Naive B cell (primary cell): ENCODE measurements at places on chromosomes 11 and 22.

DNA sequence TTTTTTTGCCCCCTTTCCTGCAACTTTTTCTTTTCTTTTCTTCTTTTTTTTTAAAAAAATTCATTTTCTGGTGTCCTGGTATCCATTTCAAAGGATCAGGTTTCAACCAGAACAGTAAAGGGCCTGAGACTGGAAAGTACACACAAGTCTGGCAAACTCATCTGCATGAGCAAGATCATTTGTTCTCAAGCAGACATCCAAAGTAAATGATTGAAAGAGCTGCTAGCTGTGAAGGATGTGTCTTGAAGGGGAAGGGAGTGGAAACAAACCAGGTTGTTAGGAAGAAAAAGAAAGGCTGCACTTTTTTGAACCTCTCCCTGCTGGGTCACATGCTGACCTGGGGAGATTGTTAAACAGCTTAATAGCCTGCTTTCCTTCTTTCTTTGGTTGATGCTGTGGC is 5.3 kb downstream of the YAP1 start:
- no peak for DNase-seq

DNA sequence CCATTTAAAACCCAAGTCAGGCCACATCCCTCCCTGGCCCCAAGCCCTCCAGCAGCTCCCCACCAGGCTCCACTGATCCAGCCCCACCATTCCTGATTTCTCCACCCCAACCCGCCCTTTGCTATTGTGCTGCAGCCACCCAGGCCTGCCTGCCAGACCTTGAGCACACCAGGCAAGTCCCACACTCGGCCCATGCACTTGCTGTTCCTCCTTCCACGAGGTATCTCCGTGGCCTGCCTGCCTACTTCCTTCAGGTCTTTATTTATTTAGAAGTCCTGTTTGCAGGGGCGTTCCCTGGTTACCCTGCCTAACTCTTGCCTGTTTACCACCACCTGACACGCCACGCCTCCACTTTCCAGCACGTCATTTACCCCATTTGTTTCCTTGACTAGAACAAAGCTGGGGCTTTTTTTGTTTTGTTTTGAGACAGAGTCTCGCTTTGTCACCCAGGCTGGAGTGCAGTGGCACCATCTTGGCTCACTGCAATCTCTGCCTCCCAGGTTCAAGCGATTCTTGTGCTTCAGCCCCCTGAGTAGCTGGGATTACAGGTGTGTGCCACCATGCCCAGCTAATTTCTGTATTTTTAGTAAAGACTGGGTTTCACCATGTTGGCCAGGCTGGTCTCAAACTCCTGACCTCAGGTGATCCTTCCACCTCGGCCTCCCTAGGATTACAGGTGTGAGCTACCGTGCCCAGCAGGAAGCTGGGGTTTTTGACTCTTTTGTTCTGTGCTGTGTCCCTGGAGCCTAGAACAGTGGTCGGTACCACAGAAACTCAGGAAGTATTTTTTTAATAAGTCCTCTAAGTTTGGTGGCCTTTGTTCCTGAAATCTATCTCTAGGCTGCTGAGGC is 6.7 kb downstream of the CENPM start:
- DNase-seq = peak; percentile 98

- DNase-seq = no peak
Observed at GRCh38 chr11:86141727-86142126, 72.8 kb upstream of the PICALM start.

DNA sequence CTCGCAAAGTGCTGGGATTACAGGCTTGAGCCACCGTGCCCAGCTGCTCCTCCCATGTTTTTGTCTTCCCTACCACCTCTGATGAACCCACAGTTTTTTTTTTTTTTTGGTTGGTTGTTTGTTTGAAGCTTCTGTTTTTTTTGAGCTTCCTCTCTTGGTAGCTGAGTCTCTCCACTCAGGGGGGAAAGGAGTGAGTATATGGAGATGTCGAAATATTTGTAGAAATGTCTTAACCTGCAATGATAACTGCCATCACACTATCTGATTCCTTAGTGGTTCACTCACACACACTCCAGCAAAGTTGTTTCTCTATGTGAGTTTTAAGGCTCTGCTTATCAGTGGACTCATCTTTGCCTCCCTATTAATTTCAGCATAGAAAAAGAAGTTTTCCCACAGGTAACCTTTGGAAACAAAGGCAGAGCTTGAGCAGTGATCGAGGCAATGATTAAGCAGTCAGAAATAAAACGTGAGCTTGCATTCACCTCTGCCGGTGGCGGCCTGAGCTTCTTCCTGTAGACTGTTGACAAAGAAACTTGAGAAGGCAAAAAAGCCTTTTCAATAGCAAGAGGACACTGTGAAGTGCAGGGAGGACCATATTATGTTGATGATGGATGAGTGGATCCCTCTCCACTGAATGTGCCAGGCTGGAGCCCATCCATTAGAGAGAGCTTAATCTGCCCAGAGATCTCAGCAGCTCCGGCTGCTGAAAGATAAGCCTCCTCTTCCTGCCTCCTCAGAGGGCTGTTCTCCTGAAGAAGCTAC is 29.0 kb upstream of the RASSF10 start:
- no peak for DNase-seq

GRCh38 chr11:12813371-12814225 is 139.4 kb downstream of the TEAD1 start:
- no peak for DNase-seq
